ENCODE measurements at places on chromosomes 3 and 15.

GRCh38 chr3:141272906-141273662, 41.5 kb downstream of the PXYLP1 start:
- DNase-seq = no peak

DNA sequence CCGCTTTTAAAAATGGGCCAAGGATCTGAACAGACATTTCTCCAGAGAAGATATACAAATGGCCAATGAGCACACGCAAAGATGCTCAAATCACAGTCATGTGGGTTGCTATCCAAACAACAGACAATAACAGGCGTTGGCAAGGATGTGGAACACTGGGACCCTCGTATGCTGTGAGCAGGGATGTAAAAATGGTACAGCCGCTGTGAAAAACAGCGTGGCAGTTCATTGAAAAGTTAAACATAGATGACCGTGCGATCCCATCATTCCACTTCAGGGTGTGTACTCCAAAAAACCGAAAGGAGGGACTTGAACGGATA, 6.7 kb upstream of the LRRC15 start:
- no peak for DNase-seq

DNA sequence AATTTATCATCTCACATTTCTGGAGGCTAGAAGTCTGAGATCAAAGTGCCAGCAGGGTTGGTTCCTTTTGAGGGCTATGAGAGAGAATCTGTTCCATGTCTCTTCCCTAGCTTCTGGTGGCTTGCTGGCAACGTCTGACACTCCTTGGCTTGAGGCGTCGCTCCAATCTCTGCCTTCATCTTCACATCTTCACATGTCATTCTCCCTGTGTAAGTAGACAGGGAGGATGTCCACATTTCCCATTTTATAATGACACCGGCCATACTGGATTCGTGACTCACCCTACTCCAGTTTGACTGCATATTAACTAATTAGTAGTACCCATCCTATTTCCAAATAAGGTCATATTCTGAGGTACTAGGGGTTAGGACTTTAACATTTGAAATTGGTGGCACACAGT, 17.5 kb upstream of the ARHGAP31 start:
- DNase-seq = no peak

GRCh38 chr3:69423463-69424155, 37.7 kb upstream of the FRMD4B start:
- DNase-seq = no peak

GRCh38 chr3:195805181-195805580, 6.5 kb downstream of the MUC4 start:
- no peak for DNase-seq

DNA sequence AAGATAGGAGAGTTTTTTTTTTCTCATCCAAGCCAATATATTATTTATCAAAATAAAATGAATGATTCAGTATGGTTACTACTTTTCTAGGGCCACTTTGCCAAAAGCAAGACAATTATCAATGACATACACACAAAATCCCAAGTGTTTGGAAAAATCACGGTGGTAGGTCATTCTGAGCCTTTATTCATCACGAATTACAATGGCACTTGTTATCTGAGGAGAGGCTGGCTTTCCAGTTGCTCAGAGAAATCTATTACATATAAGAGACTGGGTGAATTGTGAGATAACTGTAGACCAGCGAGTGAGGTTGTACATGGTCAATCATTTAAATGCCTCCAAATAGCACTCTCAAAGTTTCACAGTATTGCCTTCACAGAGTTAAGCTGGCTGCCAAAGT, 20.4 kb upstream of the FGF12 start:
- DNase-seq = no peak

GRCh38 chr15:66032006-66032405, 162.7 kb downstream of the RAB11A start:
- DNase-seq = no peak

GRCh38 chr3:189900578-189900977, 220.1 kb downstream of the P3H2 start:
- no peak for DNase-seq

GRCh38 chr3:118618247-118619040, 416.2 kb downstream of the IGSF11 start:
- no peak for DNase-seq

GRCh38 chr3:62242831-62243509, 130.4 kb downstream of the FEZF2 start:
- no peak for DNase-seq

- no peak for DNase-seq
Measured at GRCh38 chr3:66957367-66957766, 40.7 kb upstream of the KBTBD8 start.

GRCh38 chr15:70974004-70974832, 81.6 kb downstream of the LRRC49 start:
- DNase-seq = peak; percentile 64

- no peak for DNase-seq
Measured at GRCh38 chr3:47348411-47349154, 32.2 kb upstream of the PTPN23 start.

DNA sequence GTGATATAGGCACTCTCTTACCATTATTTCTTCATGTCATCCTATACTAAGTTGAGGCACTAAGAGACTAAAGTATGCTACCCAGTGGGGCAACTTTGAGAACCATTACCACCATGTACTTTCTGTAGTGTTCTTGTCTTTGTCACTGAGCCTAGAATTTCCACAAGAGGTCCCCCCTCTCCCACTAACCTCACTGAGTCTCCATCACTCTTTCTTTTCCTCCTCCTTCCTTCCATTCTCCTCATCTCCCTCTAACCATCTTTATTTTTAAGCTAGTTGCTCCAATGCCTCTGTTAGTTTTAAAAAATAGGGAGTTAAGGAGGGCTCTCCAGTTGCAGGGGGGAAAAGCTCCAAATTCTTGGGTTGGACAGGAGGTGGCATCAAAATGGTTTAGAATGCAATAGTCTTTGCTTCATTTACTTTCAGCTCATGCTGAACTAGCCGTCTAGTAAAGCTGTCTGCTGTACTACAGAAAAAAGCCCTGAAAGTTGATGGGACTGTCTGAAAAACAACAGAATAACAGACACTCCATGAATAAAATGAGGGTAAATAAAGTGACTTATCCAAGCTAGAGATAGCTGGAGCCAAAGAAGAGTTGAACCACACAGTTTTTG, 85.1 kb upstream of the MYRIP start:
- peak; percentile 10 for DNase-seq

- DNase-seq = no peak
Measured at GRCh38 chr3:174538151-174538550, 321.0 kb upstream of the NAALADL2 start.

GRCh38 chr3:129579991-129580390, 26.5 kb downstream of the PLXND1 start:
- no peak for DNase-seq

DNA sequence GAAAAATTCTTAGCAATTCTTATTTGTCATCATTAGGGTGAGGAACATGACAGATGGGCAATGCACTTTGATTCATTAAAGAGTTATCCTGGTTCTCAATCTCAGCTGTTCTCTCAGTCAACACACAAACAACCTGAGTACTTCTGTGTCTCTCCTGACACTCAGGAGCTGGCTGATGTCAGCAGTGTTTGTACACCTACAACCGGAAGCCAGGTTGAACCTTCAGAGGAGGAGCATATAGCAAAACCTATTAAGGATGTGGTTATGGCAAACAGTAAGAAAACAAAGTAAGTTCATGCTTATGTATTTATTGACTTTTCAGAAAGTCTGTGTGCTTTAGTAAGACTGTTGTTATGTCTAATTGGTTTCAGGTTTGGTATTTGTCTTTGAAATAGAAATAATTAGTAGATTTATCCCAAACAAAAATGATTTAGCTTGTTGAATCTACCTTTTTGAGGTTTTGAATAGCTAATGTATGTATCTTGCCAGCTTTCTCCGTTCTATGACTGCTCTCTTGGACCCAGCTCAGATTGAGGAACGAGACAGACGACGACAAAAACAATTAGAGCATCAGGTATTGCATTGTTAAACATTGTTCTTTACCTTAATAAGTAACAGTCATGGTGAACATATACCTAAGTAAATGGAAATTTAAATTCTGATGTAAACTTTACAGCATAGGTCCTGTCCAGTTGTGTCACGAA, 36.6 kb downstream of the CCDC66 start:
- DNase-seq = no peak

- DNase-seq = no peak
Measured at GRCh38 chr15:38648121-38648843, 83.7 kb upstream of the RASGRP1 start.

DNA sequence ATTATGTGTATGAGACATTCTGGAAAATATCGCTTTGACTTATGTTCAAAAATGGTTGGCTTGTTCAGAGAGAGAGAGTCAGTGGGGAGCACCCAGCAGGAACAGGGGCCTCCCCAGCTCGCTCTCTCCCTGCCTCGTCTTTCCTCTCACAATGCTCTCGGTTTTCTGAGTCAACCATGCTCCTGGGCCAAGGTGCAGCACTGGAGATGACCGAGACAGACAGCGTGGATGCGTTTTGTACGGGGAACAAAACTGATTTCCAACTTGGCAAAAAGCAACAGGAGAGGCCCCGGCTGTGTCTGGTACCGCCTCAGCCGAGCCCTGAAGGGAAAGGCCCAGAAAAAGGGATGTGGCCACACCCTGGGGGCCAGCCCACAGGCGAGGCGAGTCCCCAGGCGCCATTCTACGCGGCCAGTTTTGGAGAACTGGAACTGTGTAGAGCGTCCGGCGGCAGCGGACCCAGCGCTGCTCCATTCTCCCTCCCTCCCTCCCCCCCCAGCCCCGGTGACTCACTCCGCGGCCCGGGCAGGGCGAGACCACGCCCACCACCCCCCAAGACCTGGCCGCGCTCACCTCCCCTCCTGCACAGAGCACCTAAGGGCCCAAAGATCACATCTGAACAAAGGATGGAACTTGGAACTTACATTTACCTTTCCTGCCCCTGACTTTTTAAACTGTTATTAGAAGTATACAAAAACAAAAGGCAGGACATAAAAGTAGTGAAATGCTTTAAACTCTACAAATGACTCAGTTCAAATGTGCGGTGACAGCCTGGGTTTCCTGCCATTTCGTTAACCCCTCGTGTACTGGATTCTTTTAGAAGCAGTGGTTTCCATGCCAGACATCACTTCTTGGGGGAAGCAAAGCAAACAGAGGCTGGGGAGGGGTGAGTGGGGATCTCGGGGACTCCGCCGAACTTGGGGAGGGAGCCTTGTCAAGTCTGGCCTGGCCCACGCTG, 12.7 kb downstream of the ATP10A start:
- peak; percentile 82 for DNase-seq

DNA sequence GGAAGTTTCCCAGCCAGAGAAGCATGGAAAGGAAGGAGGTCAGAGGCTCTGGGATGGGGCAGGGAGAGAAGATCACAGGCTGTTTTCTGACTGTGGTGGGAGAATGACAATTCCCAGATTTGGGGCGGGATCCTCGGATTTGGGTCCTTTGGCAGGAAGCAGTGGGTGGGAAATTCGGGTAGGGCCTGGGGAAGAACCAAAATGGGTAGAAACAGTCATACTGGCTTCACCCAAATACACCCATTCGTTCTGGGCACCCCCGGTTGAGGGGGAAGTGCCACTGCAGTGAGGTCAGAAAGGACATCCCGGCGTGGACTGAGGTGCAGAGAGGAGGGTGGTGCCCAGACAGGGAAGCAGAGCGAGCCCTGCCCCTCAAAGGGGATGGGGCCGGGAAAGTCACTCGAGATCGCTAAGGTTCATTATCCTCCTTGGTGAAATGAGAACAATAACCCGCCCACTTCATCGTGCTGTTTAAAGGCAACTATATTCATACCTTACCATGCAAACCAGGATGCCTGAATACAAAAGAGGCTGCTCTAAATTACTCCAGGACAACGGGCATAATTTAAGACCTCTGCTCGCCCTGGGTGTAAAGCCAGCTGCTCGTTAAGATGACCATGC, 28.8 kb downstream of the TNK2 start:
- DNase-seq = no peak

- DNase-seq = peak; percentile 81
Measured at GRCh38 chr3:127791221-127791913, 30.9 kb downstream of the MGLL start.

DNA sequence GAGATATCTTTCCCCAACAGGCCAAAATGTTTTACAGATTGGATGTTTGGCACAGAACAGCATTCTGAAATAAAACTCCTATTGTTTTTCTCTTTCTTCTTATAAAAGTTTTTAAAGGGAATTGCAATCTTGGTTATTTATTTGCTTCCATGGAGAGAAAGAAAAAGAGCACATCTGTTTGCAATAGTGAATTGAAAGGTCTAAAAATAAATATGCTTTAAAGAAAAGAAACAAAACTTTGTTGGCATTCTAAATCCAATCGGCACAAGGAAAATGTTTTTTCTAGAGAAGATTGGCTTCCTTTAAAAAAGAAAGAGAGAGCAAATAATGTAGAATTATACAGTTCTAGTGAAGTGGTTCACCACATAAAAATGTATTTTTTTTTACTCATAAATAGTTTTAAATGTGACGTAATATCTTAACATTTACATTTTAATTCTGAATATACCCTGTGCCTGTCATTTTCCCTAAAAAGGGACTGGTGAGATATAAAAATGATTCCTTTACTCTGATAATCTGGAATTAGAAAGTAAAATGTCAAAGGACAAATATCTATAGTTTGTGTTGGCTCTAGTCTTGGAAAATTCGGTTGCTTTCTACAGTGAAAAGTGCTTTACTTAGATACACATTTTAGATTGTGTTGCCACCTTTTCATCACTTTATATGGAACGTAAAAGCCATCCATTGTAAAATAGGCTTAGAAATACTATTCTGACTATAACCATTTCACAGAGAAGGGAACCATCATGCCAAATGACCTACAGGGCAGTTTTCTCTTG, 257.4 kb upstream of the CBLB start:
- DNase-seq = no peak

DNA sequence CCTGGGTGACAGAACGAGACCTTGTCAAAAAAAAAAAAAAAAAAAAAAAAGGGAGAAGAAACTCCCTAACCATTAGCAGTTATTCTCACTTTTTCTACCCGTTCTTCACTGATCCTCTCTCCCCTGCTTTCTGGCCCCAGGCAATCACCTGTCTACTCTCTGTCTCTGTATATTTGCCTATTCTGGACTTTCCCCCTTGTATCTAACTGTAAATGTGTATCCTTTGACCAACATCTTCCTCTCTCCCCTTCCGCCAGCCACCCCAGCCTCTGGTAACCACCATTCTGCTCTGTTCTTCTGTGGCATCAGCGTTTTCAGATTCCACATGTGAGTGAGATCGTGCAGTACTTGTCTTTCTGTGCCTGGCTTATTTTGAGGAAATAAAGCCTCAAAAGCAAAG, 6.9 kb downstream of the CYFIP1 start:
- DNase-seq = no peak

DNA sequence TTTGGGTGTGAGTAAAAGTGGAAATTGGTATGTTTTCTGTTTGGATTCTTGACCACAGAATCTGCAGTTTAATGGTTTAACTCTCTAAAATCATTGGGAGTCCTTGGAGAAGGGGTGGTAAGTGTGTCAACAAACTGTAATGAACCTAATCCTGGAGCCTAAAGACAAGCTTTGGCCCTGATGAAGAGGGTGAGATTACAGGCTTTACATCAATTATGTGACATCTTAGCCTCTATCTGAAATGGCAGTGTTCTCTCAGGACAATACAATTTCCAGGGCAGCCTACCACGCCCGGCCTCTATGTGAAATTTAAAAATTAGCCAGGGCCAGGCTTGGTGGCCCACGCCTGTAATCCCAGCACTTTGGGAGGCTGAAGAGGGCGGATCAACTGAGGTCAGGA, 4.3 kb upstream of the PKM start:
- DNase-seq = no peak
